Umbilical cord (tissue), 2 donors: ENCODE measurements at places on chromosomes 5 and 9.

DNA sequence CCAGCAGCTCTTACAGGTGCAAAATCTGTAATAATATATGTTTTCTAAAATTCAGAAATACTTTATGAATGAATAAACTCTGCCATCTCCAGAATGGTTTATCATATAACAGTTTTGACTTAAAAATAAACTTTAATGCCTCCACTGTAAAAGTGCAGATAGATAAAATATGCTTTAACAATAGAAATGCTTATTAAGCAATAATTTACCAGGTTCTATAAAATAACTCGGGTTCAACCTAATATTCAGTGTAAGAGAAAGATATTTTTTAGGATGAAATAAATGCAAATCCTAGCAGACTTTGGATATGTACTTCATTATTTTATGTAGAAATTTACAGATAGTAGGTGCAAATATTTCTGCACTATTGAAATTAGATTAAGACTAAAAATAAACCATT is 74.1 kb downstream of the FBXL7 start:
- DNase-seq, result no peak

DNA sequence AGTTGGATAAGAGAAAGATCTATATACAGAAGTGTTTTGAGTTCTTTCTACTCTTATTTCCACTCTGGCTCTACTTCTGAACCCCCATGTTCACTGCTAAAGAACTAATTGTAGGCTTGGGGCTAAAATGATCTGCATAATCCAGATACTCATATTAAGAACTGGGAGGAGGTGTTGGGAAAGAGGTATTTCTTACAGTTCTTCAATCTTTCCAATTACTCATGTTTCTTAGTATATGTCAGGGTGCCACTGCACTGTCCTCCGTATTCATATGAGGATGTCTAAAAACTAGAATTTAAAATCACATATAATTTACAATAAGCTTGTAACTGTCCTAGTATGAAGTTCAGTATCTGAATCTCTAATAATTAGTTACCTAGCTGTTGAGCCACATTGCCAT is 12.7 kb downstream of the NIPBL start:
- DNase-seq, result no peak

- peak; percentile 72 for DNase-seq
Measured at GRCh38 chr9:38421498-38422211, 2.6 kb downstream of the IGFBPL1 start.

- DNase-seq, result no peak
Measured at GRCh38 chr5:58775701-58776262, 192.9 kb downstream of the RAB3C start.

DNA sequence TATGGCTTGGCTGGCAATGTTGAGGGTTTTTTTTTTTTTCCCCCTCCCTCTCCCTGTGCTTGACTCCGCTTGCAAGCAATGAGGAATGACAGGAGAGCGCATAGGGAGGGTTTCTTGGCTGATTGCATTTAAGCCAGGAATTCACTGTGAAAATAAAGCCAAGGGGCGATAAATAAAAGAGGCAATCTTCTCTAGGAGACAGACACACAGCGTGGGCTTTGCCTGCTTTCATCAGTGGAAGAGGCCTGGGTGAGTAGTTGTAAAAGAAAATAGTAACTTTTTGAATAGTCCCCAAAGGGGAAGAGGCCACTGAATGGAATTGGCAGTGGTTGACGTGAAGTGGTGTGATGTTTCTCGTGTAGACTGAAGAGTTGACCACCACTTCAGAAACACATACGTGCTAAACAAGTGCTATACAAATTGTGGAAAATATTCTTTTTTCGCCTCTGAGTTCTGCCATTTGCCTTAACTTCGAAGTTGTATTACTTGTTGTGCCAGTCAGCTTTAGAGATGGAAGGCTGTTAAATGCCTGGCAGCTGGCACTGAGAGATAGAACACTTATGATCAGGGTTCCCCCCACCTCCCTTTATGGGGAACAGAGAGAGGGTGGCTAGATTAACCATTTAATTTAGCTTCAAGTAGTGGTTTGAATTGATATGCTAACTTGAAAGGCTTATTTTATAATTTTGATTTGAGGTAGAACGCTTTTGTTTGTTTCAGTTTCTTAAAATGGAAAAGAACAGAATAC is 3.0 kb downstream of the ZSWIM6 start:
- DNase-seq, result peak; percentile 79

GRCh38 chr9:92745881-92746280 is 18.8 kb downstream of the BICD2 start:
- no peak for DNase-seq

- DNase-seq, result no peak
Measured at GRCh38 chr5:146751781-146752401, 126.7 kb downstream of the PPP2R2B start.

GRCh38 chr9:89442501-89442978 is 55.4 kb downstream of the SEMA4D start:
- peak; percentile 18 for DNase-seq

GRCh38 chr9:72476617-72477437 is 44.6 kb upstream of the TMC1 start:
- peak; percentile 44 for DNase-seq

DNA sequence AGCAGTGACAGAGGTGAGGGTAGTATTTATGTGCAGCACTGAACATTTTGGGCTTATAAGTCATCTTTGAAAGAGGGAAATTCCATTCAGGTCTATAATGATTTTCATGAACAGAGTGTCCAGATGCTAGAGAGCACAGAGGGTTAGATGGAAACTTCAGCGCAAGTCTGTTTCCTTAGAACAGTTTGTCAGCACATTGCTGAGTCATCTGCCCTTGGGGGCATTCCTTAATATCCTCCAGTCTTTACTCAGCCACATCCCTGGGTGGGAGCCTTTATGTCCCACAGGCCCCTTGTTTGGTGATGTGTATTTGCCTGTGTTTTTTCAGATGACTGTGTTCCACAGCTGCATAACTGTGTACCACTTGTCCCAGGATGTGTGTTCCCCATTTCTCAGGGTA is 138.5 kb upstream of the S1PR3 start:
- peak; percentile 44 for DNase-seq

- DNase-seq, result peak; percentile 80
Measured at GRCh38 chr5:124343451-124343867, 403.0 kb downstream of the ZNF608 start.

- DNase-seq, result no peak
Measured at GRCh38 chr5:32690153-32690552, 21.0 kb upstream of the NPR3 start.

DNA sequence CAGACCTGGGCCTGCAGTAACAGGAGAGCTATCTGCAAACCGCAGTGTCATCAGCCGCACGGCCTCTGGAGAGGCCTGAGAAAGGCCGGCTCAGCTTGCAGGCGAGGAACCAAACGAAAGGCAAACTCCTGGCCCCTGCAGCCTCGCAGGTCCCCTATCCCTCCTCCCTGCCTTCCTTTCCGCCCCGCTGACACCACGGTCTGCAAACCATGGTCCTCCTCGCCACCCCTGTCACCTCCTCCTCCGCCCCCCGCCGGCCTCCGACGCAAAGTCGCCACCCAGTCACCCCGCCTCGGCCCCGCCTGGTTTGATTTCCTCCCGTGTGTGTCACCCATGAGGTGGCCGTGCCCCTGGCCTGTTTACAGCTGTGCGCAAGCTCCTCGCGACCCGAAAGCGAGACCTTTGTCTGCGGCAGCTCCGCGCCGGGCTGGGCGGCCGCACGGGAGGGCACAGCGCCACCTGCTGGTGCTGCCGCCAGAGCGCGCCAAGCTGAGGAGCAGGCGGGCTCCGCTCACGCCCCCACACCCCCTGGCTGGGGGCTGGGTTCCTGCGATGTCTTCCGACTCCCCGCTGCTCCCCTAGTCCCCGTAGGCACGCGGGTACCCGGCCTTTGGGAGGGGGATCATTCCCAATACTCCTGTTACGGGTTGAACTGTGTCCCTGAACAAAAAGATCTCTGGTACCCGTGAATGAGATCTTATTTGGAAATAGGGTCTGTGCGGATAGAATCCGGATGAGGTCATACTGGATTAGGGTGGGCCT is 19.4 kb downstream of the GBGT1 start:
- peak; percentile 62 for DNase-seq

- DNase-seq, result no peak
Measured at GRCh38 chr5:74201334-74202081, 439.0 kb downstream of the ENC1 start.

- peak; percentile 92 for DNase-seq
Measured at GRCh38 chr5:82351754-82352145, 73.6 kb upstream of the RPS23 start.

DNA sequence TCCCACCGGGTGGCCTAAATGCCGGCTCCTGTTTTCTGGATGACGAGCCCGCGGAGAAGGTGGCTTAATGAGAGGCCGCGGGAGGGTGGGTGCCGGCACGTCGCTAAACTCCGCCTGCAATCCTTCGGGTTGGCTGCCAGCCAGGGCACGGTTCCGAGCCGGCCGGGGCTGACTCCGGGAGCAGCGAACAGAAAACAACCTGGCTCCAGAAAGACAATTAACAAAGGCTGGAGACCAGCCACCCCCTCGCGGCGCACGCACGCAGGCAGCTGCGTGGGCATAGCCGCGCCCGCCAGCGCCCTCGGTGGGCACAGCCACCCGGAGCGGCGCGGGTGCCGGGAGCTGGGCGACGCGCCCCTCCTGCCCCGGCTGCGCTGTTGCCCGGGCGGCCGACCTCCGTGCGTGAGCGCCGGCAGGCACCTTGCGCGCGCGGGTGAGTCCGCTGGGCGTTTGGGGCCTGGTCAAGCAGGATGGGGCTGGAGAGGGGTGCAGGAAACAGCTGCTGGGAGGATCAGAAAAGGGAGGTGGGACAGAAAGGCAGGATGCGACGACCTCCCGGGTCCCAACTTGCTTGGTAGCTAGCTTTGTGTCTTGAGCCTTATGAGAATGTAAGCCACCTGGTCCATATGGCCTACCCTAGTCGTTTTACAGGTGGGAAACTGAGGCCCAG is at the start of gene ARHGEF37:
ARHGEF37 (plus strand) TSS at position 307 of the 670 bp plus-strand sequence. CDS start 16,272 bp downstream, outside the sequence.
- peak; percentile 65 for DNase-seq

DNA sequence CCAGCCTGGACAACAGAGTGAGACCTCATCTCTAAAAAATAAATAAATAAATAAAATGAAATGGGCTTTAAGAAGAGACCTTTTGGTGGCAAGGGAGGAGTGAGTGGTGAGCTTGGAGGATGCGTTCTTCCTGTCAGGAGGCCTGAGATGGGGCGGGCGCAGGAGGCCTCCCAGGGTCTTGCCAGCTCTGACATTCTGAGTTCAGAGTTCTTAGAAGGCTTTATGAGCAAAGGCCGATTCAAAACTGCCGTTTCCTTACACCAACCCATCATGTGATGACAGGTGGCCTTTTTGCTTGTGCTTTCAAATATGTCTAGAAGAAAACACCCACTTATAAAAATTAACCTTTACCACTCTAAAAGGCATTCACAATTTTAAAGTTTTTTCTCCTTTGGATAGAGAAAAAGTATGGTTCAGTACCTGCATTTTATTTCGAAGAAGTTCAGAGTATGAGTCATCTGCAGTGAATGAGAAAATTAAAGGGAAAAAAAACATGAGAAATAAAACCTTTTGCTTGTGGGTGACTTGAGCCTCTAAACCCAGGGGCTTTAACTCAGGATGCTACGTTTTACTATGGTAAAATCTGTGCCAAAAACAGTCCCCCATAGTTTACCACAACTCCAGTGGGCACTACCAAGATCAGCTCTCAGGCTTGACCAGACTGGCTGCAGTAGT is 157.4 kb upstream of the OTULINL start:
- DNase-seq, result no peak

DNA sequence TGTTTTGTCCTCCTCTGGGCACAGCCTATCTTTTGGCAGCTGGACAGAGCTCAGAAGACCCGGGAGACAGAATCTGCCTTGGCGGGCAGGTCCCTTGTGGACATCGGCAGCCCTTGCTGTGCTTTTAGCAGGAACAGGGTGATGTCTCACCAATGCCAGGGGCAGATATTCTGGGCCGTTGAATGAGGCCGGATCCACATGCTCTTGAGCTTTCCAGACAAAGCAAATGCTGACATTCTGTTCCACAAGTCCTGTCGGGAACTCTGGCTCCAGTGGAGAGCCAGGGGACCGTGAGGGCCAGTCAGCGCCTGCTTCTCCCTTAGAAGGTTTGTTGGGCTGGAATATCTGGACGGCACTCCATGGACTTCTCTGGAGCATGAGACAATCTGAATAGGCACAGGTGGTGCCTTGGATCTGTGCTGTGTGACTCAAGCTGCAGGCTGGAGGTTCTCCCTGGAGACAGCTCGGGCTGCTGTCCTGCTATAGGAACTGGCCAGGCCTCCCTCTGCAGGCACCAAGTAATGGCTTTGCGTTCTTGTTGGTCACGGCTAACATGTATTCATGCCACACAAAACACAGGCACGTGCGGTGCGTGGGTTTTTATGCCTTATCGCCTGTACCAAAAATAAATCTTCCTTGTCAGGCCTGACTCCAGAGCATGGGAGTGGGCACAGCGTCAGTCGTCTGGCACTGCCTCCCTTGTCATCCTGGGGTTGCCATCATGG is 80.3 kb downstream of the GADD45G start:
- DNase-seq, result no peak

DNA sequence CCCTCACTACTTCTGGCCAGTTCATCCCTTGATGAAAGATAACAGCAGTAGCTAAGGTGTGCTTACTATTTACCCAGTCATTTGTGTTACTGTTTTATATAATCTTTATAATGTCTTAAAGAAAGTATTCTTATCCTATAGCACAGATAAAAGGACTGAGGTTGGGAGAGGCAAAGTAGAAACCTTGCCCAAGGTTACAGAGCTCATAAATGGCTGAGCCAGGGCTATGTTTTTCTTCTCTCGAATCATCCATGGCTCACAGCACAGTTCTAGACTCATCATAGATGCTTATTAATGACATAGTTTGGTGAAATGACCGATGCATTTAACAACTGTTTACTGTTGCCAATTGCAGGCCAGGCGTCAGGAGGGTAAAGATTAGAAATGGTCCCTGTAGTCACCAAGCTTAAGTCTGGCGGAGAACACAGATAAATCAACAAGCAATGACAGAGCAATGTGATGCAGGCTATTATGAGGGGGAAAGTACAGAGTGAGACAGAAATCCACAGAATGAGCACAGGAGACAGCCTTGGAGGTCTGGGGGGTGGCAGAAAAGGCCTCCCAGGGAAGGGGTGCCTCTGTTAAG is 65.6 kb upstream of the ZNF622 start:
- DNase-seq, result no peak

GRCh38 chr9:13443346-13444244 is 164.1 kb upstream of the MPDZ start:
- DNase-seq, result no peak

DNA sequence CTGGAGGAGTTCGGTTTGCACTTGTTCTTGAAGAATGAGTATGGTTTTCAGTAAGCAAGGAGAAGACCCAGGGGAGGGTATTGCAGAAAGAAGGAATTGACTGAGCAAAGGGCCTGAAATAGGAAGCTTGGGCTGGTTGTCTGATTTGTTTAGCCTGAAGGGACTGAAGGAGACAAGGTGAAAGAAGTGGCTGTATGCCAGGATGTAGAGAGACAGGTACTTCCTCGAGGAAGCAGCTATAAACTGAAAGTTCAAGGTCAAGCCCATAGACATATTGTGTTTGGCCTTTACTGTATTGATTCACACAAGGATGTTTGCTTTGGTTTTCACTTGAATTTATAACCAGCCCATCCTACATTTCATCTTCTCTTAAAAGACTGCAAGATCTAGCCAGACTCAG is 183.1 kb downstream of the PALM2AKAP2 start:
- no peak for DNase-seq

DNA sequence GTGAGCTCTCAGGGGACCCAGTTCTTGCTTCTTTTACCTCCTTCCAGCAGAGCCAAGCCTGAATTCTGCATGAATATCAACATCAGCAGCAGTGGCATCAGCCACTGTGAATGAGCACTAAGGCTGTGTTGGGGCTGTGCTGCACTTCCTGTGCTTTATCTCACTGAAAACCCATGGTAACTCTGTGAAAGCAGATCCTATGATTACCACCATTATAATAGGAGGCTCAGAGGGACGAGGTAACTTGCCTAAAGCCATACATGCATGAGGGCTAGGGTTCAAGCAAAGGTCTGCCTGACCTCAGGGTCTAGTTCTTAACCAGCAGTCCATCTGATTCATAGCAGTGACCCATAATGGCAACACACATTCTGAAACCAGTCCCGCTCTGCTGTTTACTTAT is 60.5 kb upstream of the RAPGEF1 start:
- DNase-seq, result no peak
